ENCODE measurements at places on chromosomes 2 and 18.

GRCh38 chr2:36951027-36951518 is 15.3 kb downstream of the STRN start:
- DNase-seq: no peak

DNA sequence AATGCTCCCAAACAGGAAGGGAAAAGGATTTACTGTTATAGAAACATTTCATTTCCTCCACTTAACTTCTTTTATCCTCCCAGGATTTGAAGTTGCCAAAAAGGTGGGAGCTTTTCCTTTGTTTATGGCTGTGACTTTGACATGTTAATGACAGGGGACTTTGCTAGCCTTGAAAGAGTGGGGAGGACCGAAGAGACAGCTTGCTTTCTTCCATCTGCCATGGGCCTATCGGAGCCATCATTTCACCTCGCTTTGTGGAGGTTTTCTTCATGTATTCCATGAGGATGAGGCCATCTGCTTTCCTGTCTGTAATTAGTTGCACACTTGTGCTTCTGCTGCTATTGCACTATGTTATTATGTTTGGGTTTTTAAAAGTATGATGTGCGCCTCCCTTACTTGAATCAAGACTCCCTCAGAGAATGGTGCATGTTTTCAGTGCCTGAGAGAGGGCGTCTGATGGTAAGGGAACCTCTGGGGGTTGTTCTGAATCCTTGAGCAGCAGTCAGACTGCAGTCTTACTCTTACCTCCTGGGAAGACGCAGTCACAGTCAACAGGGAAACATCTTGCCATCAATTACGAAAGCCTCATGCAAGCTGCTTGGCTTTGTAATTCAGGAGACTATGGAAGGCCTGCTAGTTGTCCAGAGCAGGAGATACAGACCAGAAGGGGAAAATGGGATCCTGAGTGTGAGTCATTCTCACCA is 173.3 kb upstream of the MGAT5 start:
- DNase-seq: no peak

DNA sequence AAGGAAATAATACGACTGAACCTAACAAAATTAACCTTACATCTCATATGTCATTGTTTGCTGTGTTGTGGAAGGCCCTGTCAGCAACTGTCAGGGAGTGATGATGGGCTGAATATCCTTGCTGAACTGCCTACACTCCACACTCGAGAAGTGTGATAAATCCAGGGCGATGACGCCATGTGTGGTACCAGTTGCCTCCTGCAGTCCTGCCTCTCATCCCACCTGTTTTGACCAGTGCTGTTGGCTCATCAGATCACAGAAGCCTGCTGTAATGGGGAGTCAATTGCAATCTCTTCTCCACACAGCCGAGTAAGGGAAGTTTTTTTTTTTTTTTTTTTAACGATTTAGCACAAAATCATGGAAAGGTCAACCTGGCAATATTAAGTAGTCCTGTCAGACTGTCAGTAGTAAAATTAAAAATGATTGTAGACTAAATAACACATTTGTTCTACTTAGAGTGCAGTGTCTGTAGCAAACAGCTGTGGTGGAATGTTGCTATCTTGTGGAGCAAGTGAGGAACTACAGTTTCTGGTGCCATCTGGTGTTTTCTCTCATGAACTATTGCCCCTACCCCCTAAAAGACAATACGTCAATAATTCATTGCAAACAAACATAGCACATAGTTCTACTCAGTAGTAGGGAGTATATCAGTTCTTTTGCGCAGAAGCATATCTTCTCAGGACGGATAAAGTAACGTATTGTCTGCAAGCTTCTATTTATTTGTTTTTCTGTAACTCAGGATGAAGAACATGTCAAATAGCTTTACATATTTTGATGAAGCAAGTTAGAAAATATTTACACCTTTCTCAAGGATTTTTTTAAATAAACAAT is 347.6 kb downstream of the CTNNA2 start:
- no peak for DNase-seq

DNA sequence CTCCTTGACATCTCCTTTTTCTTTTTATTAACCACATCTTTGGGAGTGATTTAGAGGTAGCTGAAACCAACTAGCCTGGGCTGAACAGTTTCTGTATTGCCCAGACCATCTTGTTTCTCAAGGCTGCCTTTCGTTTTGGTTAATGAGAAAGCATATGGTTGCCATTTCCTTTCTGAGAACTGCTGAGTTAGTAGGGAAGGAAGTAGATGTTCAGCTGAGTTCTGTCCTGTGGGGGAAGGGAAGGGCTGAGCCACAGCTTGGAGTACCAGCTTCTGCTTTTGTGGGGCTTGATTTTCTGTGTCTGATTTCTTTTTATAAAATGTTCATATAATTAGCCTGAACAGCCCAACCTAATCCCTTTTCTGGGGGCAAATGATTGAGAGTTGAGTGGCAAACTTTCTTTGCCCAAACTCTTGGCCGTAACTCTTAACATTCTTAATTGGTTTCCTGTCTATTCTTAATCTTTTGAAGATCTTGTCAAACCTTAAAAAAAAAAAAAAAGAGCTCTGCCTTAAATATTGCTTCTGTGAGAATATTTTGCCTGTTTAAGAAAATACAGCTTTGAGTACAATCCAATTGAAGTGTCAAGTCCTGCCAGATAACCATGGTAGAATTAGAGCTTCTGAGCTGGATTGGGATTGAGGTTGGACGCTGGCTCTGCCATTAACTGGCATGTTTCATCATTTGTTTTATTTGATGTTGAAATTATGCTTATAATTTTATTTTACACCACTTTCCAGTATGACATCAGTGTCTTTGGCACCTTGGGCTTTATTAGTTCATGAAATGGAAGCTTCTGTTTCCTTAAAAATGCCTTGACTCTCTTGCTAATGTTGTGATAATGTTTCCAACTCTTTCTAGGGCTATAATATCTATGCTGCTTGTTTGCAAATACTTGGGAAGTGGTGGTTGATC is 1.9 kb upstream of the NABP1 start:
- peak; percentile 12 for DNase-seq

GRCh38 chr2:121649596-121650314 is 493 bp upstream of the CLASP1 start:
- peak; percentile 93 for DNase-seq

GRCh38 chr2:64751286-64752260 is 97.9 kb upstream of the SERTAD2 start:
- DNase-seq: no peak

- DNase-seq: no peak
These were observed 169.6 kb downstream of the FMNL2 start for GRCh38 chr2:152504618-152505017.

- no peak for DNase-seq
These were observed 406.5 kb upstream of the UBE2E3 start for GRCh38 chr2:180573951-180574350.

DNA sequence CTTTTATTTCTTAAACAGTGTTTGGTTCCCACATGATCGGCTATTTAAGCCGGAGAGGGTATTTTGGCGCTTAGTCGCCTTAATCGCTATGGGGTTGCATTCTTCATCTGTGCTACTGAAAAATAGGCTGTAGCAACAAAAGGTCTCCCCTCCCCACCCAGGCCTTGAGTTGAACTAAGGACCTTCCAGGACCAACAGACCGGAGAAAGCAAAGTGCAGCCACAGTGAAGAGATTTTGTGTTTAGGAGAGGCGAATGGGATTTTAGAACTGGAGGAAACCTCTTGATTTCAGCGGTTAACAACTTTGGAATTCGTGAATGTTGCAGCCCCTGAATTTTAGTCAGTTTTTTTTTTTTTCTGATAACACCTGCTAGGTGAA is 1.4 kb downstream of the ITGA6 start:
- no peak for DNase-seq

GRCh38 chr2:212227755-212228154 is 310.8 kb downstream of the ERBB4 start:
- DNase-seq: no peak

GRCh38 chr2:120403261-120403660 is 57.3 kb downstream of the INHBB start:
- no peak for DNase-seq

DNA sequence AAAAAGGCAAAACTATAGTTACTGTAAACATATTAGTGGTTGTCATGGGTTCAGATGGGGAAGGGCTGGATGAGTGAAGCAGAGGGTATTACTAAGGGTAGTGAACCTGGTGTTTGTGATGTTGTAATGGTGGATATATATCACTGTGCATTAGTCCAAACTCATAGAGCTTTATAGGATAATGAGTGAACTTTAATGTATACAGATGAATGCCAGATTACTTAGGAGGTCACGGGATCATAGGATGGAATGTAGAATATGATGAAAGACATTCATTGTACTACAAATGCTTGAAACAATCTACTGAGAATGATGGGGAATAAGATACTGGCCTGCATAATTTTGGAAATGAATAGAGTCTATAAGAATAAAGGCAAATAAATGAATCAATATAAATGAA is 226.7 kb upstream of the ZNF804A start:
- no peak for DNase-seq

- no peak for DNase-seq
These were observed 334.4 kb upstream of the SALL3 start for GRCh38 chr18:78645216-78645615.

DNA sequence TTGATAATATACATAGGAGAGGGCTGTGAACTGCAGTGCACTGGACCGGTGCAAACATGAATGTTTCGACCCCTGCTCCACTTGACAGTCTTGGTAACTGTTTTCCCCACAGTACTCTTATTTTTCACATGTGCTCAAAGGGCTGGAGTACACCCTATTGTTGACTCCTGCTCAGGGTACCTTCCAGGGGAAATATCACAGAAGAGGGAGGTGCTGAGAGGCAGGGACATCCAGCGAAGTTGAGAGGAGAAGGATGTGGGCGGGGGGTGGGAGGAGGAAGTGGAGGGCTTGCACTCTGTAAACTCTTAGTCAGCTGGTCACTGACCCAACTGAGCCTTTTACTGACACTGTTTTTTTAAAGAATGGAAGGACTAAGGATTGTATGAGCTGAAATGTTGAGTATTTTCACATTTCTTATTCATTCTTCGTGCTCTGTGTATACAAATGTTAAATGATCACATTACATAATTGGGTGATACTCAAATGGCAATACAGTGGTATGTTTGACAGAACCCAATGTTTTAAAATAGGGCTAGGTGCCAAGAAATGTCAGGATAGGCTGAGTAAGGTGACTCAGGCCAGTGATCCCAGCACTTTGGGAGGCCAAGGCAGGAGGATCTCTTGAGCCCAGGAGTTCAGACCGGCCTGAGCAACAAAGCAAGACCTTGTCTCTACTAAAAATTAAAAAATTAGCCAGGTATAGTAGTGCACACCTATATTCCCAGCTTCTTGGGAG is 10.0 kb downstream of the INPP4A start:
- DNase-seq: no peak

DNA sequence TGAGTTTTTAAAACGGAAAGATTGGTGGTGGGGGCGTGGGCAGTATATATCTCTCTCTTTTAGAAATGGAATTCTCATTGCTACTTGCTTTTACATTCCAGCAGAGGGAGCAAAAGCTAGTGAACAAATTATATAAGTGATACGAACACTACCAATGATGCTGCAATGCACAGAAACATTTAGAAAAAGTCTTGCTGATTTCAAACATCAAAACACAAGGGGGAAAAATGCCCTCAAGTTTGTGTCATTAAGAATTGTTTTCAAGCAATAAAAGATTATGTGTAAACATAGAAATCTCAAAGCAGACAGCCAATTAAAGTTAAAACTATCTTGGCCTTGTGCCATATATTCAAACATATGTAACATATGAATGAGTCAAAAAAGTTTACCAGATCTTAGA is 296.3 kb upstream of the KCNJ3 start:
- DNase-seq: no peak

- no peak for DNase-seq
These were observed 187.6 kb upstream of the HNMT start for GRCh38 chr2:137776697-137777096.

- DNase-seq: no peak
These were observed 2.8 kb upstream of the TMEM163 start for GRCh38 chr2:134721596-134721995.

- no peak for DNase-seq
These were observed 30.8 kb downstream of the TBC1D8 start for GRCh38 chr2:101120124-101120996.

GRCh38 chr2:159589286-159589685 is 27.1 kb downstream of the BAZ2B start:
- no peak for DNase-seq

GRCh38 chr2:212968284-212969081 is 182.9 kb downstream of the IKZF2 start:
- no peak for DNase-seq

DNA sequence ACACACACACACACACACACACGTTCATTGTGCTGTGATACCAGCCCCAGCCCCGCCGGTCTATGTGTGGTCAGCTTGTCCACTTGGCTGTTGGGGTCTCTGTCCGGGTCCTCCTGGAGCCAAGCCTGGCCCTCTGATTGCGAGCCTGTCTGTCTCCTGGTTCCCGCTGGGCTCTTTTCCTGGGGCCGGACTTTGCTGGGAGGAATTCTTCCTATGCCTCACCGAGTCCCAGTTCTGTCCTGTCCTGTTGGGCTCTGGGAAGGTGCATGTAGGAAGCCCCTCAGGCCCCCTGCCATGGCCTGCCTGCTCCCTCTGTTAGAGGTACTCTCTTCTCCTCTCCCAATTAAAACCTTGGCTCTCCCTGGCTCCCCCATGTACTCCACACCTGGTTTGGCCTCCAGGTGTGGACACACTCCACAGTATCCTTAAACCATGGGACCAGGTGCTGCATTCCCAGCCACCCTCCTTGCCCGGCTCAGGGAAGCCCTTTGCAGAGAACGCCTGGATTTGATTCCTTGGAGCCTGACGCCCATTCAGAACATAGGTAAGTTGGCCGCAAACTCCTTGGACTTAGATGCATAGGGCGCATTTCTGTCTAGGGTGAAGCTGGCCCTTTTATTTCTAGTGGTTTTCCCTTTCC is 42.3 kb downstream of the CABLES1 start:
- DNase-seq: no peak

DNA sequence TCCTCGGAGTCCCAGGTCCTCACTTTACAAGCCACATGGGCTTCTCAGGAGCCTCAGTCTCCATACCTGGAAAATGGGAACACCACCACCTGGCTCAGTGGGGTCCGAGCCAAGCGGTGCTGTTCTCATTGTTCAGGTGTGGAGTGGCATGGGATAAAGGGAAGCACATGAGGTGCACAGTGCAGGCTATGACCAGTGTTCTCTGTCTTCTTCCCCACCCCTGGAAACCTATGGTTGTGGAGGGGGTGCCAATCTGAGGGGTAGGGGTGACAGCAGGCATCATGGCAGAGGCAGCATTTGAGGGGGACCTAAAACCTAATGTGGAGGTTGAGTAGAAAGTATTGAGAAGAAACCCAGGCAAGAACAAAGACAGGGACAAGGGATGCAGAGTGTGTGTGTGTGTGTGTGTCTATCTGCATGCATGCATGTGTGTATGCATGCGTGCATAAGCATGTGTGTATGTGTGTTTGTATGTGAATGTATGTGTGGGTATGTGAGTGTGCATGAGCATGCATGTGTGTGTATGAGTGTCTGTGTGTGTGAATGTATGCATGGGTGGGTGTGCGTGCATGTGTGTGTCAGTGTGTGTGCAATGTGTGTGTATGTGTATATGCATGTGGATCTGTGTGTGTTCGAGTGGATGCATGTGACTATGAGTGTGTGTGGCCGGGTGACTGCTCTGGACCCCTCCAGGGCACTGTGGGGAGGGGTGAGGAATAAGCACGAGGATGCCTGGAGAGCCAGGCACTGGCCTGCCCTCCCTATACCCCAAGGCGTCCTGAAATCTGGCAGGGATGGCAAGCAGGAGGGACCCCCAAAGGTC is 4.0 kb downstream of the KIF1A start:
- no peak for DNase-seq

Measured in effector CD8-positive, alpha-beta T cell (primary cell).